ENCODE measurements at places on chromosomes 13 and 19.

GRCh38 chr19:48853483-48853882, 14.9 kb downstream of the PLEKHA4 start:
- DNase-seq, result no peak

- DNase-seq, result no peak
Measured at GRCh38 chr13:106415442-106415841, 120.0 kb downstream of the EFNB2 start.

DNA sequence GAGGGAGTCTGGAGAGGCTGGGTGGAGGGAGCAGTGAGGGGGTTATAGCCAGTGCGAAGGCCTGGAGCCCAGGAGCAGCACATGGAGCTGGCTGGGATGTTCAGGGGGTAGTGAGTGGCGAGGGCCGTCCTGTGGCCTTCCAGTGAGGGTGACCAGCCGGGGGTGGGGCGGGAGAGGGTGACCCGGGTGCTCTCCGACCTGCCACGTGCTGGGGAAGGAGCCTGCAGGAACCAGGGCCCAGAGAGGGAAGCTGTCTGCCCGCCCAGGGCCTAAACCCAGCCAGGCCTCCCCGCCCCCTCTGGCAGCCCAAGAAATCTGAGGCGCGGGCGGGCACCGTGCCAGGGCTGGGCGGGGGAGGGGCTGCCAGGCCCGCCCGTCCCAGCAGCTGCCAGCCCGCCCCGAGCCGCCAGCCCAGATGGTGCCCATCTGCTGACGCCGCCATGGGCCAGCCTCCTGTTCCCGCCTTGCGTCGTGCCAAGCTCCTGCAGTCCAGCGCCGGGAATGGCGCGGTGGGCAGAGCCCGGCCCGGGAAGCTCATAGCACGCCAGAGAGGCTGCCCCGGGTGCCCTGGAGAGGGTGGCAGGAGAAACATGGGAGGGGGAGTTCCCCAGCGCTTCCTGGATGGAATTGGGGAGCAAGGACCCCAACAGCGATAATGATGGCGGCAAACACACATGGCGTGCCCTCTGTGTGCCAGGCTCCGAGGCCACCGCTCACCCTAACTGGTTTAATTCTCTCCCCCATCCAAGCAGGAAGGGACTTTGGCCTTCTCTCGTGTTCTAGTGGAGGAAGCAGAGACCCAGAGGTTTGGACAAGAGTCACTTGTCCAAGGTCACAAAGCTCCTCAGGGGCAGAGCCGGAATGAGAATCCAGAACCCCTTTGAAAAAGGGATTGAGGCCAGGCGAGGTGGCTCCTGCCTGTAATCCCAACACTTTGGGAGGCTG, 21.5 kb downstream of the NFIC start:
- no peak for DNase-seq

DNA sequence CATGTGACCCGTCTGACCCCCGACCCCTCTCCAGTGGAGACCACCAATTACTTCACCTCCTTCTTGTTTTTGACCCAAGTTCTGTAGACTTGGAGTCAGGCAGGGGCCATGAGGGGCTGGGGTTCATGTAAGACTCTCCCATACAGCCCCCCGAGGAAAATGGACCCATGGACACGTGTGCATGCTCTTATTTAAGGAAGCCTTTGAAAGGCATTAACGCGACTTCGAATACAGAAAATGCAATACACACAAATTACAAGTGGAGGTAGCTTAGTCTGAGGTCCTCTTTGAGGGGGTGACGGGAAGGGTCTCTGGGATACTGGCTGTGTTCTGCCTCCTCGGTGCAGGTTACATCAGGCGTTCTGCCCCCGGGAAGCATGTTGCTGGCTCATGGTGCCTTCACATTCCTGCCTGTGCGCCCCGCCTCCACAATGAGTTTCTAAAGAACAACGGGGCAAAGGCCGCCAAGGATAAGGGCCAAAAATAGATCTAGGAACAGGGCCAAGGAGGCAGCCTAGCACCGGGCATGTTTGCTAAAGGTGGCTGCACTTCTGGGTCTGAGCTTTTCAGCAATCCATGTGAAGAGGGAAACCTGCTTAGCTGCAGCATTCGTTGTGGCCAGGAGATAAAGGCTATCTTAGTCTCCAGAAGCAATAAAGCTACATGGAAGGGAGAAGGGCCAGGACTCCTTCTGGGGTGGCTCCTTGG, 54.5 kb downstream of the RAB20 start:
- DNase-seq, result no peak

DNA sequence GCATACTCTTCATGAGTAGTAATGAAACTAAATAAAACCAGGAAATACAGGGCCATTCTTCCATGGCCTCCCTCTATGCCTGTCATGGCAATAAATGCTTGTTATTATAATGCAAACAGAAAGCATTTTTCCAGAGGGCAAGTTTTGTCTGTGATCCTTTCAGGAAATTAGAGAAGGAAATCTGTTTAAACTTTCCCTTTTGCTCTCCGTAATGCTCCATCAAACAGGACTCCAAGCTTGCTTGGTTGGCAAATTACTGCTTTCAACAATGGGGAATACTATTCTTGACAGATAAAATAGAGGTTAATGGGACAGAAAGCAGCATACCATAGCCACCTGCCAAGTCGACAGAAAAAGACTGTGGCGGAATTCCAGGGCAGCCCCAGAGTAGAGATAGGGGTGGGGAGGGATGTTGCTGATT, 252.5 kb downstream of the LHFPL6 start:
- no peak for DNase-seq

DNA sequence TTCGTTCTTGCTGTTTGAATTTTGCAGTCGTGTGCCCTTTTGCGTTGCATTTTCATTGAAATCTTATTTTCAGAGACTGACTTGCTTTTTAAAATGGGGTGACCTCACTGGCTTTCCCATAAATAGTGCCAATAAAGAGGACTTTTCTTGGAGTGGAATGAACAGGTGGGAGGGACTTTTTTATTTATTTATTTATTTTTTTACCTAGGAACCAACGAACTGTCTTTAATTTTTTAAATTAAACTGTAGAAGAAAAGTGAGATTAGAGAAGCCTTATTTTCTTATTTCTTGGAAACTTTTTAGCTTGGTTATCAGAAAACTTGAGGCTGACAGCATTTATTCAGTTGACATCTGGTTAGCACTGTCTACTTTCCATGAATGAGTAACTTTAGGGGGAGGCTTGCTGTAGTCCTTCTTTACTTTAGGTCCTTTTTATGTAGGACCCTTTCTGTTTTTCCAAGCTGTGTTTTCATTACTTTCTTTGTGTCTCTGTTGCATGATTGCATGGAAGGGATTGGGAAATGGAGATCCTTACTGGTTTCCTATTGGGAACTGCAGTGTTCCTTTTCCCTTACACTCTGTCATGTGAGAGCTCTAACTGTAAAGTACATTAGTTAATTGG, 1.7 kb downstream of the SLAIN1 start:
- DNase-seq, result no peak

- DNase-seq, result no peak
Measured at GRCh38 chr13:100098445-100099116, 9.7 kb downstream of the PCCA start.

DNA sequence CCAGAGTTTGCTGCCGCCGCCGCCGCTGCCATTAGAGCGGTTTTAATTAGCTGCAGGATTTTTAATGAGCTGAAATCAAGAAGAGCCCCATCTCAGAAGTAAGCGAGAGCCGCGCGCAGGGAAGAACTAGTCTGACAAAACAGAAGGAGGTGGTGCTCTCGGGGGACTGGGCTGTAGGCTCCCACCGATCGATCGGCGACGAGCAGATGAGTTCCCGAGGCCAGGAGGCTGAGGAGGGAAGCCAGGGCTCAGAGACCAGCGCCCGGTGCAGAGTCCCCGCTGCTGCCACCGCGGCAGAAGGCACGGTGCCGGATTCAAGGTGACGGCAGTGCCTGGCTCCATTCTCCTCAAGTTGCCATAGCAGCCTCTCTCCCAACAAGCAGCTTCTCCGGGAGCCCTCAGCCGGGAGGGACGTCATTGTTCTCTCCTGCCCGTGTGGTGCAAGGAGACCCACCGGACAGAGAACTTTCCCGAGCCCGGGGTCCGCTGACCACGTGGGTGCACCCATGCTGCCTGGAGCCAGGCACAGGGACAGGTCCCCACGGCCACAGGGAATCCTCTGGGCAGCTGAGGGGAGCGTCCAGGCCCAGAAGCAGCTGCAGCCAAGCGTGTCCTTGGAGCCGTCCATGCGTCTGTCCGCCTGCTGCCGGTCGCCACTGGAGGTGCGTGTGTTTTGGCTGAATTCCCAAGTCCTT, 62.9 kb downstream of the CHST8 start:
- DNase-seq, result no peak

DNA sequence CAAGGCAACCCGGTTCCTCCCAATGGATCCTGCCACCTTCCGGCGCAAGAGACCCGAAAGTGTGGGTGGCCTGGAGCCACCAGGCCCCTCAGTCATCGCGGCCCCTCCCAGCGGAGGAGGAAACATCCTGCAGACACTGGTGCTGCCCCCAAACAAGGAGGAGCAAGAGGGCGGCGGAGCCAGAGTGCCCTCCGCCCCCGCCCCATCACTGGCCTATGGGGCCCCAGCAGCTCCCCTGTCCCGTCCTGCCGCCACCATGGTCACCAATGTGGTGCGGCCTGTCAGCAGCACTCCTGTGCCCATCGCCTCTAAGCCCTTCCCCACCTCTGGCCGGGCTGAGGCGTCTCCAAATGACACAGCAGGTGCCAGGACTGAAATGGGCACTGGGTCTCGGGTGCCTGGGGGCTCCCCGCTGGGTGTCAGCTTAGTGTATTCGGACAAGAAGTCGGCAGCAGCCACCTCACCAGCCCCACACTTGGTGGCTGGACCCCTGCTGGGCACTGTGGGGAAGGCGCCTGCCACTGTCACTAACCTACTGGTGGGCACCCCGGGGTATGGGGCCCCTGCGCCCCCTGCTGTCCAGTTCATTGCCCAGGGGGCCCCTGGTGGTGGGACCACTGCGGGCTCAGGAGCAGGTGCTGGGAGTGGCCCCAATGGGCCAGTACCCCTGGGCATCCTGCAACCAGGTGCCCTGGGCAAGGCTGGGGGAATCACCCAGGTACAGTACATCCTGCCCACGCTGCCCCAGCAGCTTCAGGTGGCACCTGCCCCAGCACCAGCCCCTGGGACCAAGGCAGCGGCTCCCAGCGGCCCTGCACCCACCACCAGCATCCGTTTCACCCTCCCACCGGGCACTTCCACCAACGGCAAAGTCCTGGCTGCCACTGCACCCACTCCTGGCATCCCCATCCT, 11.2 kb upstream of the PRR19 start:
- DNase-seq, result no peak

- no peak for DNase-seq
Measured at GRCh38 chr13:99656844-99657381, 155.6 kb downstream of the TM9SF2 start.

DNA sequence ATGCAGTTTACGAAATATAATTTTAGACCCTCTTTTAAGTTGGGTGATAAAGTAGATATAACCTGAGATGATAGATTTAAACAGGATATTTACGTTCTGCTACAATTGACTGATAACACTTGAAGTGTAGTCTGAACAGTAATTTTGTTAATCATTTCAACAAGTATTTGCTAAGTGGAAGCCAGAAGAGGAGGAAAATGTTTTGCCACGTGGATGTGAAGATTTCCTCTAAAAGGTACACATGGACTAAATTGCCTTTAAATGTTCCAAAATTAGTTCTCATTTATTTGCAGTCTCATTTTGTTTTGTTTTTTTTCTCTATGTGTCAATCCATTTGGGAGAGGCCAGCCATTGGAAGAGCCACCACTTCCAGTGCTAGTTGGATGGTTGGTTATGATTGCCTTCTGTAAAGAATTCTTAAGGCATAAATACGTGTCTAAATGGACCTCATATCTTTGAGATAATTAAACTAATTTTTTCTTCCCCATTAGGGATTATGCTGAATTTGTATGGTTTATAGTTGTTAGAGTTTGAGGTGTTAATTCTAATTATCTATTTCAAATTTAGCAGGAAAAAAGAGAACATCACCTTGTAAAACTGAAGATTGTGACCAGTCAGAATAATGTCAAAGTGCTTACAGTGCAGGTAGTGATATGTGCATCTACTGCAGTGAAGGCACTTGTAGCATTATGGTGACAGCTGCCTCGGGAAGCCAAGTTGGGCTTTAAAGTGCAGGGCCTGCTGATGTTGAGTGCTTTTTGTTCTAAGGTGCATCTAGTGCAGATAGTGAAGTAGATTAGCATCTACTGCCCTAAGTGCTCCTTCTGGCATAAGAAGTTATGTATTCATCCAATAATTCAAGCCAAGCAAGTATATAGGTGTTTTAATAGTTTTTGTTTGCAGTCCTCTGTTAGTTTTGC, 2.8 kb downstream of the MIR17HG start:
- DNase-seq, result no peak

DNA sequence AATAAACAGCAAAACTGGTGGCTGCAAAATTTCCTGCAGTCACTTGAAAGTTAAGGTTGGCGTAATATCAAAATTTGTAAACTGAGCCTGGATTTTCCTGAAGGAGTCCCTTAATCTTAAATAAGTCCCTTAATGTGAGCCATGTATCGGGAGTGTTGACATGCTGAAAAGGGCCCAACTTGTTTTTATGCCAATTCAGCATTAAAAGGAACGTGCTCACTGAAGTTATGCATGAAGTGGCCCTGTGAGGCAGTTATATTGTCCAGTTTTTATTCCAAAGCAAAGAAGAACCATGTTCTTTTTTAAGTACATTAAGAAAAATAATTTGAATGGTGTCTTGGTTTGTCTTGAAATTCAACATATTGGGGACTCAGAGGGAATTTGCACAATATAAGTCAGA, 1766.9 kb downstream of the SLITRK1 start:
- no peak for DNase-seq

- no peak for DNase-seq
Measured at GRCh38 chr13:101623470-101624209, 171.2 kb downstream of the ITGBL1 start.

DNA sequence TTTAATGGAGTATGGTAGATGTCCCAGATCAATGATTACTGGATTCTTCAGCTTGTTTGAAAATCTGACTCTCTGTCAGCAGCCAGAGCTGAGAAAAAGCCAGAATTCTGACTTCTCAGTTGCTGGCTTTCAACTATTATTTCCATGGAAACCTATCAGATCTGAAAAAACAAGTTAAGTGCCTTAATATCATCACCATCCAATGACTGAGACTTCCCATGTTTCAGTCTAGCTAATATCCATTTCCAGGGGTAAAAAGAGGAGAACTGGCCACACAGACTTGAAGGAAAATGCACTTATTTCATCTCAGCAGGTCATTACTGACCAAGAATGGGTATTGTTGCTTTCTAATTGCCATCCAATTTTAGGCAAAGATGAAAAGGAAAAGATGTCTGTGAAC, 75.2 kb downstream of the TNFSF11 start:
- no peak for DNase-seq

GRCh38 chr19:57363688-57364181, 384 bp downstream of the TRAPPC2B start:
- DNase-seq, result no peak

DNA sequence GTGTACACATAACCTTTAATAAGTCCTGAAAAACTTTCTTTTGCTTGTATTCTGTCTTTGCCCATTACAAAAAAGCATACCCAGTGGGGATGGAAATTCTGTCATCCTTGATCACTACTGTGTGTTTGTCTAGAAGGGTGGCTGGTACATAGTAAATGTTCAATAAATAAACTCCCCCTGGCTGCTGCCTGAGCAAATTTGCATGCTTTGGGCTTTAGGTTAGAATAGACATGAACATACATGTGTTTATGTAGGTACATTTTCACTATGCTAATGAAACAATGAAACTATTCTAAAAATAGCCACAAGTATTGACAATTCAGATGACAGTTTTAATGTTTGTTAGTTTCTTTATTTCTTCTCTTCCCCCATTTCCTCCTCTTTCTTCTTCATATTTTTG, 36.1 kb downstream of the TNFSF13B start:
- DNase-seq, result no peak

GRCh38 chr19:17153996-17154395, 61.2 kb upstream of the USE1 start:
- DNase-seq, result no peak

GRCh38 chr13:77056382-77056781, 29.4 kb upstream of the FBXL3 start:
- DNase-seq, result no peak

- DNase-seq, result no peak
Measured at GRCh38 chr19:51365211-51365964, 800 bp downstream of the ETFB start.
